ENCODE measurements at places on chromosomes 16 and 17.

- DNase-seq: no peak
Measured at GRCh38 chr16:11140466-11140865, 115.5 kb downstream of the SOCS1 start.

GRCh38 chr17:78432226-78433012 lies 54.0 kb downstream of the PGS1 start:
- no peak for DNase-seq

GRCh38 chr17:34644941-34645550 lies 65.7 kb downstream of the TMEM132E start:
- no peak for DNase-seq

DNA sequence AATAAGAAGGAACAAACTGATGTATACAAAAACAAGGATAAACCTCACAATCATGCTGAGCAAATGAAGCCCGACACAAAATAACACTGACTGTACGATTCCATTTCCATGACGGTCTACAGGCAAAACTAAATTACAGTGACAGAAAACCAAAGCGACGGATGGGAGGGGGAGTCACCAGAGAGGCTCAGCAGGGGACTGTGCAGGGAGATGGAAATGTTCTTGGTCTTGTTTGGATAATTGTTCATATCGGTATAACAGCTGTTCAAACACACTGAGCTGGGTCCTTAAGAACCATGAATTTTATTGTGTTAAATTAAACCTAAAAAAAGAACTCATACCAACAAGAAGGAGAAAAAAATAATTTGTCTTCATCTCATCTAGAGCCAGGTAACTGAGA lies 97.8 kb downstream of the NXN start:
- no peak for DNase-seq

GRCh38 chr16:72794986-72795385 lies 252.9 kb downstream of the ZFHX3 start:
- no peak for DNase-seq

DNA sequence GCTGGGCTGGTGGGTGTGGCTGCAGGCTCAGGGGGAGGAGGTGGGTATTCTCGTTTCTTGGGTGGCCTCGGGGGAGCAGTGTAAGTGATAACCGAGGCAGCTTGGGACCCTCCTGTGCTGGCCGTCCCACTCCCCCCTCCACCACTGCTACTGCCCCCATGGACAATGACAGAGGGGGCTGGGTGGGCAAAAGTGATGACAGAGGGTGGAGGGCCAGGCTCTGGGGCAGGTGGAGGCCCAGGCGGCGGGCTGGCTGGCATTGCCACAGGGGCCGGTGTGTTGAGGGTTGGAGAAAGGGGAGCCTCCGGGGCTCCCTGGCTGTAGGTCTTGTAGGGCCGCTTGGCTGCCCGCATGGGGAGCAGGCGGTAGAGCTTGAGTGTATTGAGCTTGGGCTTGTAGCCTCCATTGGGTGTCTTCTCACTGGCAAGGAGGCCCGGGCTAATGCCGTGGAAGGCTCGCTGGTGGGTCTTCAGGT lies 16.0 kb downstream of the ZBTB4 start:
- DNase-seq: no peak

- peak; percentile 9 for DNase-seq
Measured at GRCh38 chr17:78484271-78485246, 92.6 kb downstream of the DNAH17 start.

- no peak for DNase-seq
Measured at GRCh38 chr17:83014297-83014696, 65.1 kb upstream of the METRNL start.

- no peak for DNase-seq
Measured at GRCh38 chr17:45722161-45722560, 62.0 kb upstream of the CRHR1 start.

DNA sequence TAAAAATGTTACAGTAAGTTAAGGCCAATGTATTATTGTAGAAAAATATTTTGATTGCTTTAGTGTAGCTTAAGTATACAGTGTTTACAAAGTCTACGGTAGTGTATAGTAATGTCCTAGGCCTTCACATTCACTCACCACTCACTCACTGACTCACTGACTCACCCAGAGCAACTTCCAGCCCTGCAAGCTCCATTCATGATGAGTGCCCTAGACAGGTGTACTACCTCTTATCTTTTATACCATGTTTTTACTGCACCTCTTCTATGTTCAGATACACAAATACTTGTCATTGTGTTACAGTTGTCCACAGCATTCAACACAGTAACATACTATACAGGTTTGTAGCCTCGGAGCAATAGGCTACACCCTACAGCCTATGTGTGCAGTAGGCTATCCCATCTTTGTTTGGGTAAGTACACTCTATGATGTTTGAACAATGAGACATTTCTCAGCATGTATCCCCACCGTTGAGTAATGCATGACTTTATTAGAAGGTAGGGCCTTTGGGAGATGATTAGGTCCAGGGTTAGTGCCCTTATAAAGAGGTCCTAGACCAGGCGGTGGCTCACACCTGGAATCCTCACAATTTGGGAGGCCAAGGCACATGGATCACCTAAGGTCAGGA lies 117.8 kb downstream of the SLC39A11 start:
- DNase-seq: no peak

DNA sequence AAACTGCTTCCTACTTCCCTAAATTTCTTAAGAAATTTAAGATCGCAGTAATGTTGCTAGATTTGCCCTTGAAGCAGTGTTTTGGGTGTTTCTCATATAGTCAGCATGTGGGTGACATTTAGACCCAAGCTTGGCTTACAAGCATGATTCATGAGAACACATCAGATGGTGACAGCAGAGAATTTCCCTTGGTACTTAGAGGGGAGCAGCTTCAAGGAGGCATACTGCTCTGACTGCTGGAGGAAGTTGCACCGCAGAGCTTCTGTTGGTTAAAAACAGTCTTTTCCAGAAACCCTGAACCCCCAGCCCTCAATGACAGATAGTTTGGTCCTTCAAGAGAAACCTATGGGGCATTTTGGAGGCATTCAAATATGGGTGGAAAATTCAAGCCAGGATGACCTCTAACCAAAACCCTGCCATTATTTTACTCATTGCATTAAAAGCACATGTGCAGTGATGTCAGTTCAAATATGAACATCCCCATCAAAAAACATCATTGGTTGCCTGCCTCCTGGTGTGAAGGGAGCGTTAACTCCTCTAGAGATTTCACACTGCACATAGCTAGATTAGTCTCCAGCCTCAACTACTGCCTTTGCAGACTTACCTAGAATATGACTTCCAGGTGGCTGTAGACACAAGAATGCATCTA lies 201.5 kb upstream of the CACNG5 start:
- peak; percentile 98 for DNase-seq

DNA sequence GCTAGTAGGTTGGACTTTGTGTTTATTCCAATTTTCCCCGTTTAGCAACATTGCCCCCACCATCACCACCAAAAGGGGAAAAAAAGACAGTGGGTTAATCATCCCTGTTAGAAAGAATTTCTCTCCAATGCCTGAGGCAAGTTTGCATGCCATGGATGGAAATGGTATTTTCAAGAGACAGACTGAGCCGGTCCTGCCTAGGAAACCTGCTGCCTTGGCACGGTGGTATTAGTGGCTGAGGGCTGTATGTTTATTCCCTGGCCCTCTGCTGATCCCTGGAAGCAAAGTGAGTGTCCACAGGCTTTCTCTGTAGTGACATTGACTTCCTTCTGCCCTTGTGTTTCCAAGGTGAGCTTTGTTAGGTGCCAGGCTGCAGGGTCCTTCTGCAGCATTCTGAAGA lies 427.0 kb upstream of the RBFOX1 start:
- no peak for DNase-seq

DNA sequence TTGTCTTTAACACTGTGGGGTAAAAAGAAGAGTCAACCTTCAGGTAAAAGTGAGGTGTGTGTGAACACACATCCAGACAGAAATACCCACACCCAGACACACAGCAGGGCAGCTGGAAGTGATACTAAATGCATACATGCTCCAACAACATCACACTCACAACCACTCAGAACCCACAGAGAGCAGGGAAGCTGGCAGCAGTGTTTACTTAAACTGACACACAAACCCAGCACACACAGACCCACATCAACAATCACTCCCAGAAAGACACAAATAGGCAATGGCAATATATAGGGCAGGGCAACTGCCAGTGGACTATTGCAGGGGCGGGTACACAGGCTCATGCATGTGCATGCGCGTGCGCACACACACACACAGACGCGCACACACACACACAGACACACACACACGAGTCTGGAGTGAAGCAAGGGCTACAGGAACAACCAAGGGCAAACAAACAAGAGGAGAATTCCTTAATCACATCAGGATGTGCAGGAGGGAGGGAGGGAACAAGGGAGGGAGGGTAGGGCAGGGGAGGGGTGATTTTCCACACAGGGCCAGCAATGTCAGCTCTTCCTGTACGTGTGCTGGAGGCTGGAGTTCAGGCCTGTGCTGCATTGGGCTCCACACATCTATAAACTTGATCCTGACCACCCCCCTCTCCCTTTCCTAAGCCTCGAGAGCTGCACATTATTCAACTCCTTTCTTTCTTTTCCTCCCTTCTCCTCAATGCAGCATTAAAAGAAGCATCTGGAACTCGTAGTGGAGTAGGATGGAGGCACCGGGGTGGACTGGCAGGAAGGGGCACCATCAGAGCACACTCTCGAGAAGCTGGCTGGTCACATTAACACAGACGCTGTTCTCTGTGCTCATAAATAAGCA lies 30.1 kb downstream of the HIC1 start:
- DNase-seq: no peak

DNA sequence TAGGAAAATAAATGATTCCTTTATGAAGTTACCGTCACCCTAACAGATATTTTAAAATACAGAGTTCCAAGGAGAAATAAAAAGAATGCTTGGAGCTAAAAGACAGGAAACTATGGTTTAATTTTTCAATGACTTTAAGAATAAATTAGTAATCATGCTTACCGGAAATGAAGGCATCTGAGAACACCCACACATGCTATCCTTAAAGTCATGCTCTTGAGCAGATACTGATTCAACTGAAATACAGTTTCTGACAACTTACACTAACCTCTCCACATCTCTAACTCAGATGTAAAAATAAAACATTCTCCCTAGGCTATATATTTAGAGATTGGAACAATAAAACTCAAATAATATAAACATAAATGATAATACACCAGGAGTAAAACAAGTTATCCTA lies 7.8 kb downstream of the PSMD12 start:
- no peak for DNase-seq

DNA sequence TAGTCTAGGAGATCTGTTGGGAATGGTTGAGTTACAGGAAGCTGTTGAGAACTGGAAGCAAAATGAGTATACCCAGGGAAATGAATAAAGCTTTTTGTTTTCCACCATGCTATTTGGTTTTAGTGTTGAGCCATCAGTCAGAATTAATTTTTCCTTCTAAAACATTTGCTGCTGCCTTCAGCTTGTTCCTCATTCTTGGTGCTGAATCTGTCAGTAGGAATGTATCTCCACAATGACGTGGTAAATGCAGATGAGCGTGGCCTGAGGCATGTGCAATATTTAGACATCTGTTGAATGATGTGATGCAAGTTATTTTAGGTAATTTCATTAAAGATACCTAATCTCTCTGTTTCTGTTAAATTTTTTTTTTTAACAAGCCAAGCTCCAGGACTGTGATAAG lies 10.9 kb downstream of the HAPSTR1 start:
- peak; percentile 62 for DNase-seq

- DNase-seq: no peak
Measured at GRCh38 chr17:46720408-46720807, 98.1 kb downstream of the WNT3 start.

GRCh38 chr17:68379692-68380677 lies 77.3 kb downstream of the WIPI1 start:
- DNase-seq: no peak

DNA sequence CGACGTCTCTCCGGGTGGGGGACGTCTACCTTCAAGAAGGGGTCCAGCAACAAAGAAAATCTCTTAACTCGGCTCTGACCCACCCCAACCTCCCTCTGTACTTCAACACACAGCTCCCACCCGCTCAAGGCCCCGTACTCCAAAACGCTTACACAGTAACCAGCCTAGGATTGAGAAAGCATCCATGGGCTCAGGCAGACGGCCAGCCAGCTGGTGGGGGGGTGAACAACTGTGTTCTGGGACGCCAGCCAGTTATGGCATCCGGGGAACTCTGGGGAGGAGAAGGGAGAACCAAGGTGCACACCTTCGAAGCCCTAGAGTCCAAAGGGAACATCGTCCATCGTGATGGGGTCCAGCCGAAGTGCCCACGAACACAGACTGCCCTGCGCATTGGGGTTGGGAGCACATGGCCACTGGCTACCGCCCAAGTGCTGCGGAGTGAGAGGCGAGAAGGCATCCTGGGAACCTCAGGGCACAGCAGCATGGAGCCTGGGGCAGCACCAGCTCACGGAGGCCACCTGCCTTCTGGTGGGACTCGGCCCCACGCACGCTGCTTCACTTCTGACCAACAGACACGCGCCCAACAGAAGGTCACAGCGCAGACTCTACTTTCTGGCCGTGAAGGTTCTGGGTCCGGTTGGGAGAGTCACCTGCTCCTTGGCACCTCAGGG lies 14.3 kb downstream of the SLC16A3 start:
- no peak for DNase-seq

GRCh38 chr16:57503366-57503765 lies 17.1 kb upstream of the DOK4 start:
- no peak for DNase-seq

DNA sequence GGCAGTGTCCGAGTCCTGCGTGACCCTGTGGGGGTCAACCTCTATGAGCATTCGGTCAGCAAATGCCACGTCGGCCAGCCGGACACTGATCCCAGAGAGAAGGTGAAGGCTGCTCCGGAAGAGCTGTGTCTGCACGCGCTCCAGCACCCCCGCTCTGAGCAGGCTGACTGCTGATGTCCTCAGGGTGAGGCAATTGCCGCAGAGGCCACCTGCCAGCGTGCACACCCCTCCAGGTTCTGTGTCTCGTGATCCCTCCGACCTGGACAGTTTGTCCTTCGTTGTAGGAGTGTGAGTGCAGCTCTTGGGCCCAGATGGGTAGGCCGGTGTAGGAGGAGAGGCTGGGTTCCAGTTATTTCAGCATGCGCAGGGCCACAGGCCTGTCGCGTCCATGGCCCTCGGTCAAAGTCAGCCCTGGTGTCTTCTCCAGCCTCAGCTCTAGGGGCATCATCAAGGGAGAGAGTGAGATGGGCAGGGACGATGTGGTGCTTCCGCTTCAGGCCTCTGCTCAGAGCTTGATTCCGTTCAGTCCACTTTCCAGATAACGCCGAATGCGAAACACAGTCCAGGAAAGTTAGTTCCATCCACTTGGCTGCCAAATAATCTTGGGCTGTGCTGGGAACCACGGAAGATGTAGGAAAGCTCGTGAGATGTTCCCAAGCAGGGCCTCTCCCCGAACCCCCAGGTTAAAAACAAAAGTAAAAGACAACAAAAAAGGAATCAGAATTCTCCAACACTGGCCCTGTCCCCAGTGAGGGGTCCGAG lies 15.1 kb upstream of the NCBP3 start:
- no peak for DNase-seq

GRCh38 chr16:88724855-88725555 lies 18.7 kb downstream of the CTU2 start:
- DNase-seq: no peak

DNA sequence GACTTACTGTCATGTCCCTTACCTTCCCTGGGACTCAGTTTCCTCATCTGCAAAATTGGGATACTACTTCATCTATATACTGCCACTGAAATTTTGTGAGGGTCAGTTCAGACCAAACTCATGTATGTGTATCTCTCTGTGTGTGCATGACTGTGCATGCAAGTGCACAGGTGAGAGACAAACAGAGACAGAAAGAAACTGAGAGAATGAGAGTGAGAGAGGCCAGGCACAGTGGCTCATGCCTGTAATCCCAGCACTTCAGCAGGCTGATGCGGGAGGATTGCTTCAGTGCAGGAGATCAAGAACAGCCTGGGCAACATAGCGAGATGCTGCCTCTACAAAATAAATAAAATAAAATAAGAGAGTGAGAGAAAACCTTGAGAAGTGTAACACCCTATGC lies 32.1 kb upstream of the SLC6A2 start:
- DNase-seq: no peak

Data from inflammatory macrophage treated with lipopolysaccharide for 1 hour (primary cell).